ENCODE measurements at places on chromosomes 2 and 18.

DNA sequence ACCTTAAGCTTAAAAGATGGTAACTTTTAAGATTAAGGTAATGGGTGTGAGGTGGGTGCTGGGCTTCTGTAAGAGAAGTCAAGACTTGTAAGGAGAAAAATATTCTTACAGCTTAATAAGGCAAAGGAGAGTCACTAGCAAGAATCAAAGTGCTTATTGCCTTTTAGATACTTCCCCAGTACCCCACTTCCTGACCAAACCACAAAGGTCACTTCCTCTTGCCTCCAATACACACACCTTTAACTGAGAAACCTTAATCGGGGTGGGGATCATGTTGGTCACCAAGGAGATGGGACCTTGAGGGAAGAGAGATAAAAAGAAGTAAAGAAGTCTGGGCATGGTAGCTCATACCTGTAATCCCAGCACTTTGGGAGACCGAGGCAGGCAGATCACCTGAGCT is 10.6 kb upstream of the ATG16L1 start:
- H3K36me3 ChIP-seq = no peaks in the 10 kb centered on the region
- no peaks in the 10 kb centered on the region for H3K27me3 ChIP-seq
- peak; percentile 67 for DNase-seq
- H3K27ac ChIP-seq = peak overlapping the region; percentile 48

- H3K36me3 ChIP-seq = no peaks in the 10 kb centered on the region
- no peak overlapping the region for H3K27ac ChIP-seq
- no peaks in the 10 kb centered on the region for H3K4me1 ChIP-seq
- no peaks in the 10 kb centered on the region for H3K27me3 ChIP-seq
- no peak for DNase-seq
Observed at GRCh38 chr18:55339990-55340389, 248.0 kb downstream of the TCF4 start.

DNA sequence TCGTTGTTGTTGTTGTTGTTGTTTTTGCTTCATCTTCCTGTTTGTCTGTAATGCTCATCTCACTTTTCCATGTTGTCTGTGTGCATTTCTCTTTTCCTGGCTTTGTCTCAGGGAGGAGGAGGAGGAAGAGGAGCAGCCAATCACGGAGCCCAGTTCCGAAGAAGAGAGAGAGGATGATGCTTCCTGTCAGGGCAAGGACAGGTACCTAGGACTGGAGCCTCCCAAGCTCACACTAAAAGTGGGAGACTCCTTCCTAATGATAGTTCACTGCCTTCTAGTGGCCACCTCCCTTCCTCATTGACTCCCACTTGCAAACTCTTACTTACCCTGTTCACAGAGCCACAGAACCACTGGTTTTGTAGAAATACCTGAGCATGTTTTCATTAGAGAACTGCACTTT is 179.6 kb downstream of the TPGS2 start:
- H3K27ac ChIP-seq = no peak overlapping the region
- H3K36me3 ChIP-seq = no peaks in the 10 kb centered on the region
- no peaks in the 10 kb centered on the region for H3K4me1 ChIP-seq
- DNase-seq = no peak

- no peaks in the 10 kb centered on the region for H3K36me3 ChIP-seq
- H3K27ac ChIP-seq = 0 out of 2 replicates have a peak overlapping the region, but pooled peaks have one; percentile 13
- no peaks in the 10 kb centered on the region for H3K27me3 ChIP-seq
- peak; percentile 77 for DNase-seq
Observed at GRCh38 chr2:152376968-152377367, 42.0 kb downstream of the FMNL2 start.

- no peaks in the 10 kb centered on the region for H3K4me1 ChIP-seq
- DNase-seq = no peak
- H3K27ac ChIP-seq = no peak overlapping the region
- no peaks in the 10 kb centered on the region for H3K36me3 ChIP-seq
Observed at GRCh38 chr2:110807522-110807921, 75.1 kb downstream of the ACOXL start.

DNA sequence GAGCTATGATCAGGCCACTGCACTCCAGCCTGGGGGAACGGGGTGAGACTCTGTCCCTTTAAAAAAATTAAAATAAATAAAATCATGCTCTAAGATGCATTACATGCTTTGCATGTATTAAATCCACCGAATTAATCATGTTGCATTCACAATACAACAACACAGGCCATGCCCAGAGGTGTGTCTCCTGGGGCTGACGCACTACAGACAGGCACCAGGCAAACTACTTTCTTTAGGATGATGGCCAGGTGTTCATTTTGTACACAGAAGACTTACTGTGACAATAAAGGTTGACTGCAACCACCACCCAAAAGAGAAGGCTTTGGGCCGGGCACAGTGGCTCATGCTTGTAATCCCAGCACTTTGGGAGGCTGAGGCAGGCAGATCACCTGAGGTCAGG is 226.8 kb upstream of the PXDN start:
- no peaks in the 10 kb centered on the region for H3K36me3 ChIP-seq
- no peak for DNase-seq
- peaks cover 35% of the 10 kb centered on the region for H3K27me3 ChIP-seq

- H3K27me3 ChIP-seq = no peaks in the 10 kb centered on the region
- H3K27ac ChIP-seq = no peak overlapping the region
- peaks cover 26% of the 10 kb centered on the region for H3K4me1 ChIP-seq
- H3K36me3 ChIP-seq = no peaks in the 10 kb centered on the region
- no peak for DNase-seq
- H3K4me3 ChIP-seq = no peak overlapping the region
Observed at GRCh38 chr18:74613381-74613780, 15.7 kb downstream of the ZNF407 start.

- no peaks in the 10 kb centered on the region for H3K27me3 ChIP-seq
- H3K27ac ChIP-seq = no peak overlapping the region
- peaks cover 7% of the 10 kb centered on the region for H3K4me1 ChIP-seq
Observed at GRCh38 chr2:217988840-217989204, 14.0 kb downstream of the TNS1 start.

DNA sequence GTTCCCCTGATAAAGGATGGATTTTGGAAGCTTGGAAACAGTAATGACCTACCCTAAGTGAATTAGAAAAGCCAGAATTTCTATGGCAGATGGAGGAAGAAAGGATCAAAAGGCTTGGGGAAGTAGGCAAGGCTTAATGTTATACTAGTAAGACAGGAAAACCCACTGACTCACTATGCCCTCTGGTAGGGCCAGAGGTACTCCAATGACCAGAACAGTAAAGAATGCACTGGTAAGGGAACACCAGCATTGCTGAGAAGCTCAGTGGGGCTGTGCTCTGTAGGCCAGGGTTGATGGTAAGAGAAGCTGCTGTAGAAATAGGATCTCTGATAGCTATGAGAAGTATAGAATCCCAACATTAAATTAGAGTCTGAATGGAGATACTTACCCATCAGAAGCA is 126.4 kb downstream of the GFPT1 start:
- no peak overlapping the region for H3K27ac ChIP-seq
- DNase-seq = peak; percentile 10
- H3K4me3 ChIP-seq = no peak overlapping the region
- no peaks in the 10 kb centered on the region for H3K36me3 ChIP-seq
- no peaks in the 10 kb centered on the region for H3K4me1 ChIP-seq

- no peak overlapping the region for H3K4me3 ChIP-seq
- no peaks in the 10 kb centered on the region for H3K4me1 ChIP-seq
- no peaks in the 10 kb centered on the region for H3K27me3 ChIP-seq
- no peak overlapping the region for H3K27ac ChIP-seq
- H3K36me3 ChIP-seq = no peaks in the 10 kb centered on the region
- DNase-seq = no peak
Observed at GRCh38 chr2:200212862-200213425, 93.5 kb upstream of the SPATS2L start.

DNA sequence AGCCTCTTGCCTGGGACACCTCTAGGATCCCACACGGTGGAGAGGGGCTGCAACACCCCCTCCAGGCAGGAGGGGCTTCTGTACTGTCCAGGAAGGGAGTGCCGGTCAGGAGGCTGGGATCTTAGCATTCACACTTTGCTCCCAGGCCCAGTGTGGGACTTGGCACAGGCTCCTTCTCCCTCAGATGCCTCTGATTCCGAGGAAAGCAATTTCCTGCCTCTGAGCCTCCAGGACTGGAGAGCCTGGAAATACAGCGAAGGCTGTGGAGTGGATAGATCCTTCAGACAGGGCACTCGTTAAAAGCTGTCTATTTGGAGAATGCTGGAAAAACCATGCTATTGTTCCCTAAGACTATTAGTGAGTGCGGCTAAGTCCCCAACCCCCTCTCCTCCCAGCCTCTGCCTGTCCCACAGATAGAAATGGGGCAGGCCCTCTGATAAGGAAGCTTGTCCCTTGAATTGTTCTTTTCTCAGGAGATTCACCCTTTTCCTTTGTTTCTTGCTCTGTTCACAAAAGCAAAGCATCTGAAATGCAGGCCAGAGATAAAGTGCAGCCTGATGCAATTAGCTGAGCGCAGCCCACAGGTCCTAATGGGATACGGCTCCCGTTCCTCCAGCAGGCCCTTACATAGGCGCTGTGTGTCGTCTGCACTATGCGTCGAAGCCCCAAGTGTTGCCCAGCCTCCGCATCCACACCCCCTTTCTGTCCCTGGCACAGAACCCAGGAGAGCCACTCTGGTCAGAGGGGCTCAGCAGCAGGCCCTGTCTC is 252.2 kb downstream of the KLHL29 start:
- DNase-seq = no peak
- no peaks in the 10 kb centered on the region for H3K27me3 ChIP-seq
- H3K4me3 ChIP-seq = no peak overlapping the region
- no peak overlapping the region for H3K27ac ChIP-seq

DNA sequence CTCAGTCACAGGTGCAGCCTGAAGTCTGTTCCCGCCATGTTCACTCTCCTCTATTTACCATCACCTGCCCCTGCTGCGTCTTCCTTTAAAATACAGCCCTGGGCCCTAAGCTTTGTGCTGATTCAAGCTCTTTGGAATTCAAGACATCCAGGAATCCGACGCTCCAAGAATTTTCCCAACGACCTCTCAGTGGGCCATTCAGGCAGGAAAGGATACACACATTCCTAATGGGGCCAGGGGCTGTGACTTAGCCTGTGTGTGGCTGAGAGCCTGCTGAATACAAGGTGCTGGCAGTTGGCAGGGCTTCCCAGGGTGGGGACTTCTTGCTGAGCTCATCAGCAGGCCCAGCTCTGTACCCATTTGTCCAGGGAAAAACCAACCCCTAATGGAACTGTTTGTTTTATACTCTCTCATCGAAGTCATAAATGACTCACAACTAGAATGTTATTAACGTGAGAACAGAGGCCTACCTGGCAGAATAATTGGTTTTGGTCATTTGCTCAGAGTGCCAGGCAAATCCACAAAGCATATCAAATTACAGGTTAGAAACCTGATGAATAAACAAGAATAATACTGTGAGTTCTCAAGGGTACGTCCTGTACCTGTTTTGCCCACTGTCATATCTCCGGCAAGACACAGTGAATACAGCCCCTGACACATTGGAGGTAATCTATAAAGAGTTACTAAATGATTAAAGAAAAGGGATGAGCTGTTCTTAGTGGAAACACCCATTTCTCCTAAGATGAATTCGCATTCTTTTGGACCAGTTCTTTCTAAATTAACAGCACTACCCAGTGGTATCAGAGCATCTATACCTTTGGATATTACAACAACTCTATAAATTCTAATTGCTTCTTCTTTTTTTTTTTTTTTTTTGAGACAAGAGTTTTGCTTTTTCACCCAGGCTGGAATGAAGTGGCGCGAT is 12.6 kb upstream of the KCMF1 start:
- peaks cover 42% of the 10 kb centered on the region for H3K4me1 ChIP-seq
- no peaks in the 10 kb centered on the region for H3K36me3 ChIP-seq
- H3K4me3 ChIP-seq = peak overlapping the region; percentile 41
- DNase-seq = peak; percentile 99
- peak overlapping the region; percentile 99 for H3K27ac ChIP-seq
- no peaks in the 10 kb centered on the region for H3K27me3 ChIP-seq

DNA sequence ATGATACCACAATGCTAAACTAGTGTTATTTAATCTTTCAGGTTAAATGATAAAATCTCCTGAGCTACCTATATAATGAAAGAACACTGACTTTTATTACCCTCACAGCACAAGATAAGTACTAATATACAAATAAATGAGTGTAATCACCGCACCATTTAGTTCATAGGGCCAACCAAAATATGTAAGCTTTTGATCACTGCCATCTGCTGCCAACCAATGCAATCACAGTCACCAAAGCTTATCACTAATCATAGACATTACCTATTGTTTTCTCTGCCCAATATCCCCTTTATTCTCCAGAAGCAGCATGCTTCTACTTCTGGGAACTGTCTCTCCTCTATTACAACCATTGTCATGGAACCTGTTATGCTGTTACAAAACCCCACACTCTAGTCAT is 151.6 kb upstream of the LRATD1 start:
- no peaks in the 10 kb centered on the region for H3K27me3 ChIP-seq
- H3K4me1 ChIP-seq = no peaks in the 10 kb centered on the region
- no peak overlapping the region for H3K4me3 ChIP-seq
- DNase-seq = no peak

DNA sequence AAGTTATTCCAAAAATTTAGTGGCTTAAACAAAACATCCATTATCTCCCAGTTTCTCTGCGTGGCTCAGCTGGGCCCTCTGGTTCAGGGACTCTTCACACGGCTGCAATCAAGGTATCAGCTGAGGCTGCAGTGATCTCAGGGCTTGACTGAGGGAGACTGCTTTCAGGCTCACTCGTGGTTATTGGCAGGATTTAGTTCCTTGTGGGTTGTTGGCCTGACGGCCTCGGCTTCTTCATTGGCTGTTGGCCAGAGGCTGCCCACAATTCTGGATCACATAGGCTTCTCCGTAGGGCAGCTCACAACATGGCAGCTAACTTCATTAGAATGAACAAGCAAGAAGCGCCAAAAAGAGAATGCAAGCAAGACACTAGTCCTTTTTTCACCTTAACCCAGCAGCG is 90.1 kb downstream of the ABI2 start:
- DNase-seq = no peak
- peaks cover 7% of the 10 kb centered on the region for H3K4me1 ChIP-seq
- H3K4me3 ChIP-seq = no peak overlapping the region
- H3K36me3 ChIP-seq = peaks cover 21% of the 10 kb centered on the region
- H3K27me3 ChIP-seq = no peaks in the 10 kb centered on the region
- no peak overlapping the region for H3K27ac ChIP-seq

- H3K27me3 ChIP-seq = no peaks in the 10 kb centered on the region
- no peaks in the 10 kb centered on the region for H3K4me1 ChIP-seq
- no peaks in the 10 kb centered on the region for H3K36me3 ChIP-seq
Observed at GRCh38 chr2:179636995-179637394, 224.4 kb downstream of the ZNF385B start.

GRCh38 chr2:62163106-62163831 is 32.6 kb upstream of the B3GNT2 start:
- H3K27ac ChIP-seq = no peak overlapping the region
- DNase-seq = no peak
- no peaks in the 10 kb centered on the region for H3K27me3 ChIP-seq
- H3K36me3 ChIP-seq = no peaks in the 10 kb centered on the region
- no peak overlapping the region for H3K4me3 ChIP-seq
- no peaks in the 10 kb centered on the region for H3K4me1 ChIP-seq

GRCh38 chr2:178819147-178819875 is 12.1 kb upstream of the TTN start:
- no peaks in the 10 kb centered on the region for H3K27me3 ChIP-seq
- H3K4me1 ChIP-seq = no peaks in the 10 kb centered on the region
- no peak for DNase-seq
- H3K36me3 ChIP-seq = no peaks in the 10 kb centered on the region

GRCh38 chr2:99480390-99480789 is 9.4 kb downstream of the REV1 start:
- H3K4me3 ChIP-seq = no peak overlapping the region
- peak overlapping the region; percentile 24 for H3K27ac ChIP-seq
- no peaks in the 10 kb centered on the region for H3K27me3 ChIP-seq
- peaks cover 6% of the 10 kb centered on the region for H3K36me3 ChIP-seq

- no peaks in the 10 kb centered on the region for H3K27me3 ChIP-seq
- H3K4me1 ChIP-seq = peaks cover 43% of the 10 kb centered on the region
- H3K4me3 ChIP-seq = no peak overlapping the region
- peak; percentile 77 for DNase-seq
Observed at GRCh38 chr2:142880279-142880678, 2.8 kb downstream of the KYNU start.
